Heart right ventricle (tissue), 16 donors: ENCODE measurements at places on chromosomes 3 and 15. TPM values are rescaled to one million over a fixed set of nuclear protein-coding genes. Genes with fewer than 3 reads are reported as not detected.

Gene TRH
- not detected for total RNA-seq

Gene GASK1A
- total RNA-seq = 0.77 TPM

Gene CGGBP1
- 38.1 TPM for total RNA-seq

Gene RRP9
- 12.6 TPM for total RNA-seq

Gene DAZL
- not detected for total RNA-seq

Gene MEIS2
- total RNA-seq = 57.5 TPM

Gene SOX14
- total RNA-seq = not detected

Gene C3orf38
- total RNA-seq = 12.8 TPM

Gene PIGZ
- total RNA-seq = 6.0 TPM

Gene GALNT15
- total RNA-seq = 19.8 TPM

Gene ITIH4
- 3.1 TPM for total RNA-seq

Gene ALG1L2
- total RNA-seq = not detected
